ENCODE measurements at places on chromosomes 13 and 19.

DNA sequence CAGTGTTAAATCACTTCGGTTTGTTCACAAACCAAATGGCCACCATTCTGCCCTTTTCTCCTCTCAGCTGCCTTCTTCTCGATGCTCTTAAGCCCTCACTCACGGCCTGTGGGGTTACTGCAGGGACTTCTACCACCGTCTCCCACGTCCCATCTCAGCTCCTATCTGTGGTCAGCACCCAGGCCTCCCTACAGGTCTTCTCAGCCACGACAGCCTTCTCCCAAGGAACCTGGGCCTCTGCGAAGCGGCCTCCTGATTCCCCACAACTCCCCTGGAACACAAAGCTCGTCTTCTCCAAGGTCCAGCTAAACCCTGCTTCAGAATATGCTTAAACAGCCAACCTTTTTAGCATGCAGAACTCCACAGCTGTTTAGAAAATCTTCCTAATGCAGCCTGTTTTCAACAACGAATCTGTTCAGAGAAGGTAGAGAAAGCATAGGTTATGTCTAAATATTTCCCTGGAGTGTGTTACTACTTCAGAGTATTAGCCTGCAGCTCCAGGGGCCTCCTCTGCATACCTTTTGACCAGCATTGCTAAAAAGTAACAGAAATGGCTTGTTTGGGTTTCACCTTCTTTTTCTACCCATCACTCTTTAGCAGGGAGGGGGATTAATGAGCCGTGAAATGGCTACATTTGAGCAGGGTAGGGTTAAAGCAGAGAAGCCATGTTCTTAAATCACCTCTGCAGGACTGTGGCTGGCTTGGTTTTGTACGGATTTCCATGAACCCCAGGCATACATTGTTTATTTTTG lies 104.0 kb downstream of the COL4A2 start:
- DNase-seq = no peak

DNA sequence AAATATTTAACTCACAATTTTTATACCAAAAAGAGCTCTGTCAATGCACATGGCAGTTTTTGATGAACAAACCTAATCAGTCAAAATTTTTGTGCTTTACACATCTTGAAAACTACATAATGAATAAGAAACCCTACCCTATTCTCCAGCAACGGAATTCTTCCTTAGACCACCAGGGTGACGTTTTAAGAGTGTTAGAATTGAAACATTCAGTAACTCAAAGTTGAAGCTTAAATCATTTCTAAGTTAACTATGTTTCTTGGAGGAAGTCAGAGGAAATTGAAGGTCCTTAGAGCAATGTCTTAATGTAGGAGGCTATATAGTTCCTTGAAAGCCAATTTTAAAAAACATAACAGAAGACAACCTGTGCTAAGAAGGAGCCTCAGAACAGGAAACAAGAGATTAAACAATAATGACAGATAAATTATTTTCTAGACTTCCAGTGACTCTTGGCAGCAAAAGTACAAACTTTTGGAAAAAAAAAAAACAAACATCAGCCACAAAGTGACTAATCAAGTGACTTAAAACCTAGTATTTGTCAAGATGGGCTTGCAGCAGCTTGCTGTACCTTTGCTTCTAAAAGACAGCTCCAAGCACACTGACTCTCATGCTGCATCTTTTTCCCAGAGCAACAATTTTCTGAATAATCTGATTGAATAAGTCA lies 6.2 kb downstream of the SPRY2 start:
- no peak for DNase-seq

DNA sequence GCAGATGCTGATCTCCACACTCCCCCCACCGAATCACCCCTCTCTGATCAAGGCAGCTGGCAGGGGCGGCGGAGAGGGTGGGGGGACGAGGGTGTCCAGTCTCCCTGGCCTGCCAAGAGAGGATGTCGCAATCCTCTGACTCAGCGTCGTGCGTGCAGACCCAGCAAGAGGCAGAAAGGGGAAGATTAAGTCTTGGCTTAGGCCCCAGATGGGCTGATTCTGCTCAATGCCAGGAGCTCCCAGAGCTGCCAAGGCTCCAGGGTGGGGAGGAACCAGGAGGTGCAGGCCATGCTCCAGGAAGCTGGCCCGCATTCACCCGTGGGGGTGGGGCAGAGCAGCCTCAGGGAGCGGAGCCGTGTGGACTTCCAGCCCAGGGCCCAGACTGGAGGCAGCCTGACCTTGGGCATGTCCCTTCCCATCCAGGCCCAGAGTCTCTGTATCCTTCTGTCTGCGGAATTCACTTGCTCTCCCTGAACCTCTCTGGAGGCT lies 6.6 kb upstream of the BCL3 start:
- peak; percentile 97 for DNase-seq

- no peak for DNase-seq
These were observed 198.2 kb downstream of the EFNB2 start for GRCh38 chr13:106337096-106337850.

- DNase-seq = no peak
These were observed 72.7 kb downstream of the ZNF254 start for GRCh38 chr19:24159707-24160106.

GRCh38 chr19:3990815-3991117 lies 5.5 kb upstream of the EEF2 start:
- DNase-seq = no peak

GRCh38 chr19:48639483-48640375 lies 2.5 kb upstream of the DBP start:
- peak; percentile 41 for DNase-seq

GRCh38 chr19:48249502-48250014 lies 6.2 kb downstream of the CARD8 start:
- DNase-seq = peak; percentile 50

All from left colon (tissue), 2 donors.